Heart left ventricle (tissue), 16 donors: ENCODE measurements at places on chromosomes 3 and 15. TPM values are rescaled to one million over a fixed set of nuclear protein-coding genes. Genes with fewer than 3 reads are reported as not detected.

The MED12L gene
- 0.37 TPM for total RNA-seq

- no peaks in the 10 kb centered on the region for H3K36me3 ChIP-seq
- DNase-seq, result no peak
- H3K4me3 ChIP-seq, result no peak overlapping the region
- H3K27ac ChIP-seq, result no peak overlapping the region
- H3K4me1 ChIP-seq, result no peaks in the 10 kb centered on the region
- H3K27me3 ChIP-seq, result no peaks in the 10 kb centered on the region
These were observed 151.4 kb downstream of the WNT7A start for GRCh38 chr3:13728487-13728886.

DNA sequence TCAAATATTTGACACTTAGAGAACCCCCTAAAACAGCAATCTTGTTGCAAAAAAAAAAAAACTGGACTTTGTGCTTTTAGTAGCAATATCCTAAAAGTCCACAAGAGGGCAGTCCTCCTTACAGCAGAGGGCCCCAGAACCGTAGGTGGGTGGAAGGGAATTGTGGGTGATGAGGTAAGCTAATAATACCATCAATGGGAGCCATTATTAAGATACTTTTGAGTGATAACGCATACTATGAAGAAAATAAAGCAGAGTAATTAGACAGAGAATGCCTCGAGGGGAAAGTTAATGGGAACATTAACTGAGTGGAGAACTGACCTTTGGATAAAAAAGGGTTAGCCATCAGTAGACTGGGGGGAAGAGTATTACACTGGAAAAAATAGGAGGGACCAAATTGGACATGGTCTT lies 229.9 kb downstream of the THRB start:
- H3K36me3 ChIP-seq, result no peaks in the 10 kb centered on the region
- H3K4me1 ChIP-seq, result peaks cover 12% of the 10 kb centered on the region
- DNase-seq, result no peak

GRCh38 chr15:96363707-96364106 lies 33.2 kb downstream of the NR2F2 start:
- H3K27me3 ChIP-seq, result peaks cover 79% of the 10 kb centered on the region
- DNase-seq, result no peak
- H3K36me3 ChIP-seq, result no peaks in the 10 kb centered on the region
- no peak overlapping the region for H3K4me3 ChIP-seq

GRCh38 chr3:125213946-125214542 lies 1.5 kb upstream of the SLC12A8 start:
- H3K4me3 ChIP-seq, result no peak overlapping the region
- H3K36me3 ChIP-seq, result no peaks in the 10 kb centered on the region
- peaks cover 30% of the 10 kb centered on the region for H3K27me3 ChIP-seq
- no peak overlapping the region for H3K27ac ChIP-seq

- no peaks in the 10 kb centered on the region for H3K36me3 ChIP-seq
- DNase-seq, result no peak
- H3K4me3 ChIP-seq, result peak overlapping the region; percentile 36
- no peaks in the 10 kb centered on the region for H3K4me1 ChIP-seq
- no peaks in the 10 kb centered on the region for H3K27me3 ChIP-seq
- H3K27ac ChIP-seq, result no peak overlapping the region
These were observed 40.3 kb downstream of the POLR2M start for GRCh38 chr15:57746786-57747185.

- no peaks in the 10 kb centered on the region for H3K36me3 ChIP-seq
- H3K27me3 ChIP-seq, result no peaks in the 10 kb centered on the region
- H3K27ac ChIP-seq, result peak overlapping the region; percentile 82
- peak; percentile 37 for DNase-seq
These were observed 278.0 kb downstream of the FOXP1 start for GRCh38 chr3:71305231-71306206.

DNA sequence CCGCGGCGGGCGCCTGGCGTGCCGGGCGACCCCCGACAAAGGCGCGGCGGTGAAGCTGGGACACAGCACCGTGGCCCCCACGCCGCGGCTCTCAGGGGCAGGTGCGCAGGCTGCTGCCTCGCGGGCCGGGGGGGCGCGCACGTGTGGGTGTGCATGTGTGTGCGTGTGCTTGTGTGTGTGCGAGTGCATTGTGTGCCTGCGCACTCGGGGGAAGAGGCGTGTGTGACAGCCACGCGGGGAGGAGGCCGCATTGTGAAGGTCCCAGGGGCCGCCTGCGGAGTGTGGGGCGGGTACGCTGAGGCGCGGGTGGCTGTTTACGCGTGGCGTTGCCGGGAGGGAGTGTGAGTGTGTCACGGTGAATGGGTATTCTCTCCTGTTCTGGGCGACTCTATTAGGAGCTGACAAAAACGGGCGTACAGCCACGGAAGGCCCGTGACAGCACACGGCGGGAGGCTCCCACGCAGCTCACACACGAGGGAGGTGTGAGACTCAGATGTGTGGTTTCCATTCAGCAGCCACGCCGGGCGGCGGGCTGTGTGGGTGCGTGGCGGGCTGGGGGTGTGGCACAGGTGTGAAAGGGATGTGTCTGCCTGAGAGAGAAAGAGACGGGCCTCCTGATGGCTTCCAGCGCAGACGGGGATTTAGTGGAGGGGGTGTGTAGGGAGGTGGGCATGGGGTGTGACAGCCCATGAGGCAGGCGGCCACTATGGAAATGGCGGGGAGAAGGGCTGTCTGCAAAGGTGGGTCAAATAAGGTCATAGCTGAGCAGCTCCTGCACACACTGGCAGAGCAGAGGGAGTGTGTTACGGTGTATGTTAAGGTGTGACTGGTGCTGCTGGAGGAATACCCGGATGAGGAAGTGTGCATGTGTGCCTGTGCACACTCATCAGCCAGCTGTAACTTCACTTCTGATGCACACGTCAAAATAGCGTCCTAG lies 750 bp downstream of the PODXL2 start:
- H3K36me3 ChIP-seq, result no peaks in the 10 kb centered on the region
- DNase-seq, result no peak
- peaks cover 11% of the 10 kb centered on the region for H3K4me1 ChIP-seq
- H3K27ac ChIP-seq, result no peak overlapping the region
- H3K4me3 ChIP-seq, result peak overlapping the region; percentile 43
